ENCODE measurements at places on chromosomes 6 and 20. TPM values are rescaled to one million over a fixed set of nuclear protein-coding genes. Genes with fewer than 3 reads are reported as not detected.

Gene RAET1G
- not detected for total RNA-seq

- no peak overlapping the region for H3K27ac ChIP-seq
- peaks cover 37% of the 10 kb centered on the region for H3K27me3 ChIP-seq
- no peaks in the 10 kb centered on the region for H3K4me1 ChIP-seq
- peaks cover 55% of the 10 kb centered on the region for H3K36me3 ChIP-seq
- no peak for DNase-seq
Measured at GRCh38 chr20:29689411-29690225, 1567.8 kb upstream of the DEFB115 start.

GRCh38 chr20:20731945-20732296 is 19.5 kb upstream of the RALGAPA2 start:
- H3K36me3 ChIP-seq: no peaks in the 10 kb centered on the region
- H3K27me3 ChIP-seq: no peaks in the 10 kb centered on the region
- H3K4me1 ChIP-seq: peaks cover 11% of the 10 kb centered on the region
- no peak overlapping the region for H3K4me3 ChIP-seq
- DNase-seq: no peak

DNA sequence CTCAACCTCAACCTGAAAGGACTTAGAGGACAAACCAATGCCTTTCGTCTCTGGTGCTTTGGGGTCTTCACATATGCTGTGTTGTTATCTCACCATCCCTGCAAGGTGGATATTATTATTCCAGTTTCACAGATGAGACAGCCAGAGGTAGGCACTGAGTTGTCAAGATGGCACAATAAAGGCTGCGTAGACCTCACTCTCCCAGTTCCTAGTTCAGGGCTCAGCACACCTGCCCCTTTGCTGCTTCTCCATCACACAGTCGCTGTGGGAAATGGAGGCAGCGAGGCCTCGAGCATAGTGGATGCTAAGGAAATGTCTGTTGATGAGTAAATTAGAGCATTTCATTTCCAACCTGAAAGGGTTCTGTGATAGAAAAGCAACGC is 22.0 kb downstream of the FOXP4 start:
- peaks cover 62% of the 10 kb centered on the region for H3K4me1 ChIP-seq
- H3K27ac ChIP-seq: no peak overlapping the region
- peaks cover 15% of the 10 kb centered on the region for H3K36me3 ChIP-seq
- H3K27me3 ChIP-seq: no peaks in the 10 kb centered on the region
- no peak for DNase-seq

GRCh38 chr20:23148731-23149570 is 62.8 kb upstream of the CD93 start:
- H3K4me3 ChIP-seq: no peak overlapping the region
- no peak overlapping the region for H3K27ac ChIP-seq
- DNase-seq: no peak

All from WTC11 (cell line).